Activated CD4-positive, CD25-positive, alpha-beta regulatory T cell treated with anti-CD3 and anti-CD28 coated beads, Interleukin-2, amount 50 U/mL, for 16 hours (primary cell): ENCODE measurements at places on chromosomes 3 and 15.

- no peak for DNase-seq
These were observed 250.7 kb downstream of the OPA1 start for GRCh38 chr3:193843474-193844301.

- DNase-seq: no peak
These were observed 1.6 kb upstream of the SUCNR1 start for GRCh38 chr3:151871639-151872468.

GRCh38 chr3:58652624-58653023, 13.9 kb downstream of the FAM3D start:
- no peak for DNase-seq

DNA sequence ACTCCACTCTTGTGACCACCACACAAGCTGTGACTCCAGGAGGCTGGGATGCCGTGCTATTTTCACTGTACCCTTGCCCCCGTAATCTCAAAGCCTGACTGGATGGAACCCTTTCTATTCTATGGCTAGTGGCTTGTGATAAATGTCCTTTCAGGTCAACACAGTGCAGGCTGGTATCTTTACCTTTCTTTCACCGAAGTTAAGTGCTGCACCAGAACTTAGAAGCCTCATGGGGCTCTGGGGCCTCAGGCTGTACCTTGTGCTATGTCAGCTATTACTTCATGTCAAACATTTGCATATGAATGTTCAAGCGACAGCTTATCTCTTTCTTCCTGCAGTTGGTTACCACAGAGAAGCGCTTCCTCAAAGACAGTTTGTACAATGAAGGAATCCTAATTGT, 66.8 kb downstream of the RPL39L start:
- DNase-seq: no peak

GRCh38 chr3:111385971-111386495, 156.0 kb upstream of the CD96 start:
- no peak for DNase-seq

- DNase-seq: no peak
These were observed 21.5 kb upstream of the FSTL1 start for GRCh38 chr3:120472121-120472844.

- DNase-seq: no peak
These were observed 17.3 kb downstream of the FAIM start for GRCh38 chr3:138625707-138626365.

- no peak for DNase-seq
These were observed 17.8 kb upstream of the MCCC1 start for GRCh38 chr3:183117056-183117455.

GRCh38 chr15:55652909-55653495, 64.9 kb upstream of the PYGO1 start:
- no peak for DNase-seq

DNA sequence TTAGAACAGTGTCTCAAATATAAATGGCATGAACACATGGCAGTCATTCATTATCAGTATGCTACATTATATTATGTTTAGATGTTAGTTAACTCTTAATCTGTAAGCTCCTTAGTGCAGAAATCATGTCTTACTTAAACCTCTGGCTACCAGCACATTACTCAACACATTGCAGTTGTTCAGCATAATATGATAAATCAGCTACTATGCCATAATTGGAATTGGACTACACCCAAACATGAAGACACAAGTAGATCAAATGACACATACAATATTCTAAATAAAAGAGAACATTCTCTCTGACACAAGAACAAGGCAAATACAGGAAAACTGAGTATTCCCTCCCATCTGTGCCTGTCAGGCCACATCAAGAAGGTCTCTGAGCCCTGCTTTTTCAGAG, 116.1 kb downstream of the PCCB start:
- DNase-seq: no peak

- no peak for DNase-seq
These were observed 1.2 kb downstream of the TWF2 start for GRCh38 chr3:52237657-52238172.

- DNase-seq: no peak
These were observed 239.2 kb downstream of the PDZRN3 start for GRCh38 chr3:73385568-73385967.

DNA sequence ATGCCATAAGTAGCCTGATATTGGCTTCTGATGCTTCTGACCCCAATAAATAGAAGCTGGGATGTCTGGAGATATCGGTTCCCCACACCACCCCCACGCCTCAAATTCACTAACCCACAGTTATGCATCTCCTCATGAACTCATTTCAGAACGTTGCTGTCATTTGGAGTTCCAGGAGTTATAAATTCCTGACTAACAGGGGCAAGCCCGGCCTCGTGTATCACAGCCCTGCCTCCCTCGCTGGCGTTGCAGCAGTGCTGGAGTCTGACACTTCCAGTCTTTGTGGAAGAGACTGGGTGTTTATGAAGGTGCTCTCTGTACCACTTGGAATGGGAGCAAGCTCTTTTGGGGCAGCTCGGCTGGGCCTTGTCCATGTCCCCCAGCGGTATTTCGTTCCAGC, 101.0 kb downstream of the ANP32A start:
- DNase-seq: no peak

DNA sequence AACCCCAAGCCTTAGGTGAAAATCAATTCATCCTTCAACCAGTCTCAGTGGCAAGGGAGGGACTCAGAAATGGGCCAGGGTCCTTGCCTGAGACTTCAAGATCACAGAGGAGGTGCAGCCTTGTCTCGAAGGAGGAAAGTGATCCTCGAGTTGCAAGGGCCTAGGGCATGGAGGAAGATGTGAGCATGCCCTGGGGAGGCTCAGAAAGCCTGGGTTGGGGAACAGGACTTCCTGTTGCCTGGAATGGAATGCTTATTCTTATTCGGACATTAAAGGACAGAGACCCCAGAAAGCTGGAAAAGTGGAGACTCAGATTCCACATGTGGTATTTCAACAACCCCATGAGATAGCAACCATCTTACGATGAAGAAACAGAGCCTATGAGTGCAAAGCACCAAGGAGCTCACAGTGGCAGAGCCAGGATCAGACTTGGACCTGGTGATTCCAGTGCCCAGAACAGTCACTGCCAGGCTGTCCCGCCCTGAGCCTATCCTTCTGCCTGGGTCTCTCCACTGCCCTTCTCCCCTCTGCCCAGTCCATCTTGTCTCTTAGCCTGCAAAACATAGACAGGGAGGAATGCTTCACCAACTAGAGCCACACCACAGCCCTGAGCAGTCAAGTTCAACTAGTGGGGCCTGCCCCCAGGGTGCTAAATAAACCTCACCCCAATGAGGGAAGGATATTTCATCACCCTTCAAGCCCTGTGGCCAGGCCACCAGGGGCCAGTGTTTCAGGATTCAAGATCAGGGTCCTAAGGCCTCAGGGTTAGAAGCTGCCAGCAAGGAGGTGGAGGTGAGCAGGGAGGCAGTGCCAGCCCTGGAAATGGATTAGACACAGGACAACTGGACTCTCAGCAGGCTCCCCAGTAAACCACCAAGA, 21.9 kb downstream of the DAPK2 start:
- no peak for DNase-seq

DNA sequence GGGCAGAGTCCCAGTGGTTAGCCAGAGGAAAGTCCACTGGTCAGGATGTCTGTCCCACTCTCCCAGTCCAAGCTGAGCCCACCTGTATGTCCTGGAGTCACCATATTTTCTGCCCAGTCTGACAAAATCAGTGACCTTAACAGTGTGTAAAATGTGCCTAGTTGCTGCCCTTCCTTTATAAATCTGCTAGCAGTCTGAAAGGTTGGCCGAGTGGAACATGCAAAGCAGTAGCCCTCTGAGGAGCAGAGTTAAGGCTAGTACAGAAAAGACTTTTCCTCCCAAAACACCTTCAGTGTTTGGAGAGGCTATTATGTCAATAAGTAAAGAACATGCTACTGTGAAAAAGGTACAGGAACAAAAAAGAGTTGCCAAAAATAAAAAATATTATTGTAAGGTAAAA, 15.3 kb downstream of the TTC21A start:
- no peak for DNase-seq

- no peak for DNase-seq
These were observed 532 bp upstream of the RTP1 start for GRCh38 chr3:187196573-187197334.

GRCh38 chr3:105429034-105429762, 62.5 kb downstream of the ALCAM start:
- DNase-seq: no peak

DNA sequence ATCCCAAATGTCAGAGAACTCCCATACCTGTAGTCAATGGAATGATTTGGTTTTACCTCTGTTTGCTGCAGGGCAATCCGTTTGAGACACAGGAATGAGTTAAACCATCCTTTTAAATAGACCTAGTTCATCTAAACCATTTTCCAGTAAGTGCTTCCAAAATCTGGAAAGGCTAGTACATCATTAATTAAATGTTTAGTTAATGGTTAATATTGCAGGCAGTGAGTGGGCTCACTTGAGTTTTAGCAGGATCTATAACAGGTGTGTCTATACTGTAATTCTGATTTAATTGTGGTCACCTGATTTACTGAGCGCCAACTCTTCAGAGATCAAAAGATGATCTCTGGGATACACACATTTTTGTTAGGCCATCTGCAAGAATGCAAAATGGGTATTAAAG, 353.9 kb upstream of the ROPN1 start:
- DNase-seq: no peak

- no peak for DNase-seq
These were observed 210.7 kb upstream of the TRIM42 start for GRCh38 chr3:140467104-140467577.

GRCh38 chr3:99765042-99765942, 52.4 kb upstream of the CMSS1 start:
- no peak for DNase-seq

DNA sequence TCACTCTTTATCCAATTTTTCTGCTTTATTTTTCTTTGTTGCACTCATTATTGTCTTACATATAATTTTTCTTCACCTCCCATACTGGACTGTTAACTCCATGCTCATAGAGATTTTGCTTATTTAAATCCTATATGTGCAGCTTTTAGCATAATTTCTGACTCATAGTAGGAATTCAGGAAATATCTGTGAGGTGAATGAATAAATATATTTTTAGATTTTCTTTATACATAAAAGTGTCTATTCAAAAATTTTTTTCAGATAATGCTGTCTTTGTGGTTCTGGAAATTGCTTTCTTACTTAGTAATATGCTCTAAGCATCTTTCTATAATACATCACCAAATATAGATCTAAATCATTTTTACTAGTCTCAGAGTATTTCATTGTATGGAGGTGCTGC, 191.8 kb upstream of the SUCLG2 start:
- no peak for DNase-seq

DNA sequence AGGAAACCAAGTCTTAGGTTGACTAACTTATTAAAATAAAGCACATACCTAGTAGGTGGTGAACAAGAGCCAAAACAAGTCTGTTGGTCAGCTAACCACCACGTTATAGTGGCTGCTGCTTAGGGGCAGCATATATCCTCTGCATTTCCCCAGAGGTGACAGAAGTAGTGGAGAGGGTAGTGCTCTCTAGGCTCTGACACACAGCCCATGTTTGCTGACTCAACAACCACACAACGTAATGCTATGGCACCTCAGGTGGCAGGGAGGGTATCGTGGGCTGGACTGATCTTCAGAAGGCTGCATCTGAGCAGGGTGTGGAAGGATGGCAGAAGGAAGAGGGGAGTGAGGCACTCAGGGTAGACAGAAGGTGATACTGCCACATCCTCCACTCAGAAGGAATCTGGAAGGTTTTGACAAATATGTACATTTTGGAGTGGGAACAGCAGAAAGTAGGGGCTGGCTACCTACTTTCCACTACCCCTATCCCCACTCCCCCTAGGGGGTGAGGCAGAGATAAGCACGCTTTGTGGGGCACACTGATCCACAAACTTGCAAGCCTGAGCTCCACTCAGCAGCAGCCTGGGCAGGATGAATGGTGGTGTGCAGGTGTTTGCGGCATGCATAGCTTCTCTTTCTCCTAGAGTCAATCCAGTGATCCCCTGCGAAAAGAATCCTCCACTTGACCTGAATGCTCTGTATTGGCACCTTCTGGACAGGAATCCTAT, 178.1 kb downstream of the RORA start:
- DNase-seq: no peak

GRCh38 chr3:156605686-156606605, 51.0 kb upstream of the SSR3 start:
- DNase-seq: no peak
